ENCODE measurements at places on chromosomes 13 and 19. TPM values are rescaled to one million over a fixed set of nuclear protein-coding genes. Genes with fewer than 3 reads are reported as not detected.

CPB2 gene
- not detected for total RNA-seq

CGB1 gene
- not detected for total RNA-seq

- no peaks in the 10 kb centered on the region for H3K27me3 ChIP-seq
- DNase-seq: no peak
- H3K27ac ChIP-seq: no peak overlapping the region
- no peaks in the 10 kb centered on the region for H3K36me3 ChIP-seq
- no peak overlapping the region for H3K4me3 ChIP-seq
These were observed 2463.1 kb downstream of the PCDH9 start for GRCh38 chr13:64767054-64767453.

GRCh38 chr13:113849981-113850721, 13.7 kb downstream of the GAS6 start:
- DNase-seq: no peak
- peaks cover 7% of the 10 kb centered on the region for H3K4me1 ChIP-seq
- H3K36me3 ChIP-seq: peaks cover 35% of the 10 kb centered on the region
- peaks cover 19% of the 10 kb centered on the region for H3K27me3 ChIP-seq
- no peak overlapping the region for H3K27ac ChIP-seq

DNA sequence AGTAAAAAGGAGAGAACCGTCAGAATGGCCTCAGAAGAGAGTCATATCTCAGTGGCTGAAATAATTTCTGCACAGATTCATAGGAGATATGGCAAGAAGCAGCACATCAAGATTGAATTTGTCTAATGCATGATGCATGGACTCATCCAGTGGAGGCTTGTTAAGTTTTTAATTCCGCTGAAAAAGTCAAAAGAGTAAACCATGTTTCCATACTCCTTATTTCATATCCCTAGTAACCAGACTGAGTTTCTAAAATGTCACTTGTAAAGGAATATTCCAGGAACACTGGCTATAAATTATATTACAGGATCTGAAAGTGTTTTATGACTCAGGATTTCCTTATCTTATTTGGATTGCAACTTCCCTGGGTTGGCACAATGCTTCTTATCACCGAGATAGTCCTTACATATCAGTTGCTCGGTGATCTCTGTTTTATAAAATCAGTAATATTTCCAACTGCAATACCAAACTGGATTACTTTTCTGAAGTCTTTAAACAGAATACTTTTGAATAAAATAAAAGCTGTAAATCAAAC, 180.2 kb upstream of the TSC22D1 start:
- H3K4me3 ChIP-seq: no peak overlapping the region
- H3K4me1 ChIP-seq: peaks cover 42% of the 10 kb centered on the region
- no peaks in the 10 kb centered on the region for H3K36me3 ChIP-seq

GRCh38 chr13:43129511-43130110, 106.2 kb downstream of the DNAJC15 start:
- H3K4me3 ChIP-seq: no peak overlapping the region
- peaks cover 27% of the 10 kb centered on the region for H3K4me1 ChIP-seq
- H3K36me3 ChIP-seq: no peaks in the 10 kb centered on the region
- DNase-seq: no peak
- H3K27me3 ChIP-seq: peaks cover 6% of the 10 kb centered on the region

DNA sequence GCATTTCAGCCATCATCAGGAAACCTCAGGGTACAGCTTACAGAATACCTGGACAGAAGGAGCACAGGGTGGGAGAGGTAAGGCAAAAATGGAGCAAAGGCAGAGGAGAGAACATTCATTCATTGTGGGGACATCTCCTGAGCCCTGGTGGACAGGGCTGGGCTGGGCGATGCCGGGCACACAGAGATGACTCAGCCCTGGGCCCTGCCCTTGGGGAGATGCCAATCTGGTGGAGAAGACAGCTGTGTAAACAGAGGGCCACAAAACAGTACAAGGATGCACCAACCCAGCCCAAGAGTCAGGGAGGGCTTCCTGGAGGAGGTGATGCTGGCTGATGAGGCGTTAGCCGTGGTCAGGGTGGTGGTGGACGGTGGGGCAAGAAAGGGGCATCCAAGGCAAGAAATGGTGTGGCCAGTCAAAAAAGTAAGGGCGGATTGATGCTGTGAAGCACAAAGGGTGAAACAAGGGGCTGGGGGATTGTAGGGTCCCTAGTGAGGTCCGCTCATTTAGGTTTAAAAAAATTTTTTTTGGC, 3.6 kb upstream of the HAS1 start:
- peak; percentile 24 for DNase-seq
- no peak overlapping the region for H3K27ac ChIP-seq
- peaks cover 36% of the 10 kb centered on the region for H3K27me3 ChIP-seq
- no peak overlapping the region for H3K4me3 ChIP-seq

- H3K4me1 ChIP-seq: peaks cover 13% of the 10 kb centered on the region
- peaks cover 23% of the 10 kb centered on the region for H3K27me3 ChIP-seq
- no peak for DNase-seq
- no peaks in the 10 kb centered on the region for H3K36me3 ChIP-seq
- no peak overlapping the region for H3K4me3 ChIP-seq
These were observed 43.2 kb upstream of the SHKBP1 start for GRCh38 chr19:40533508-40533907.

Data from HFFc6 (cell line).